ENCODE measurements at places on chromosomes 3 and 15.

DNA sequence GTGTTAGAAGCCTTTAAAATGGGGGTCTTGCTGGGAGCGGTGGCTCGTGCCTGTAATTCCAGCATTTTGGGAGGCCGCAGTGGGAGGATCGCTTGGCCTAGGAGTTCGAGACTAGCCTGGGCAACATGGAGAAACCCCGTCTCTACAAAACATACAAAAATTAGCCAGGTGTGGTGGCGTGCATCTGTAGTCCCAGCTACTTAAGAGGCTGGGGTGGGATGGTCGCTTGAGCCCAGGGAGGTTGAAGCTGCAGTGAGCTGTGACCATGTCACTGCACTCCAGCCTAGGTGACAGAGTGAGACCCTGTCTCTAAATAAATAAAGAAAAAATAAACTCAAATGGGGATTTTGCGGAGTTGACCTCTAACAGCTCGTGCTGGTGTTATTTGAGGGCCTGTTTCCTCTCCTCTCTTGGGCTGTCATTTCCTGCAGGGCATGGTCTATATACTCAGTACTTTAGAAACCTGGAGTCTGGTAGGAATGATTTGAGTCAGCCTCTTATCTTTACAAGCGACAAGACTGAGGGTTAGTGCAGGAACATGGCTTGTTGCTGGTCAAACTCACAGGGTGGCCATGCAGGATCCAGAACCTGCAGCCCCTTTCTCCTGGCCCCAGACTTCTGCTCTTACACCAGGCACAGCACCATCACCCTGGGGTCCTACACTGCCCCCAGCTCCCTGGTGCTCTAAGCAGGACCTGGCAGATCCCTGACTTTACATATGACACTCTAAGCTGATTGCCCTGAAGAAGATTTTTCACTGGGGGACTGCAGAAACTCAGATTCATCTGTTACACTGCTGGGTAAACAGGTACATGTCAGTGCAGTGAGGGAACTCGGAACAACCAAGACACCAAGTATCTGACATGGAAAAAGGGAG, 15.1 kb downstream of the EHD4 start:
- no peak for DNase-seq

- DNase-seq = no peak
Observed at GRCh38 chr3:68072062-68072461, 417.6 kb upstream of the SUCLG2 start.

- no peak for DNase-seq
Observed at GRCh38 chr3:130901463-130902204, 7.8 kb downstream of the ATP2C1 start.

- no peak for DNase-seq
Observed at GRCh38 chr3:135771760-135772159, 193.8 kb upstream of the PPP2R3A start.

DNA sequence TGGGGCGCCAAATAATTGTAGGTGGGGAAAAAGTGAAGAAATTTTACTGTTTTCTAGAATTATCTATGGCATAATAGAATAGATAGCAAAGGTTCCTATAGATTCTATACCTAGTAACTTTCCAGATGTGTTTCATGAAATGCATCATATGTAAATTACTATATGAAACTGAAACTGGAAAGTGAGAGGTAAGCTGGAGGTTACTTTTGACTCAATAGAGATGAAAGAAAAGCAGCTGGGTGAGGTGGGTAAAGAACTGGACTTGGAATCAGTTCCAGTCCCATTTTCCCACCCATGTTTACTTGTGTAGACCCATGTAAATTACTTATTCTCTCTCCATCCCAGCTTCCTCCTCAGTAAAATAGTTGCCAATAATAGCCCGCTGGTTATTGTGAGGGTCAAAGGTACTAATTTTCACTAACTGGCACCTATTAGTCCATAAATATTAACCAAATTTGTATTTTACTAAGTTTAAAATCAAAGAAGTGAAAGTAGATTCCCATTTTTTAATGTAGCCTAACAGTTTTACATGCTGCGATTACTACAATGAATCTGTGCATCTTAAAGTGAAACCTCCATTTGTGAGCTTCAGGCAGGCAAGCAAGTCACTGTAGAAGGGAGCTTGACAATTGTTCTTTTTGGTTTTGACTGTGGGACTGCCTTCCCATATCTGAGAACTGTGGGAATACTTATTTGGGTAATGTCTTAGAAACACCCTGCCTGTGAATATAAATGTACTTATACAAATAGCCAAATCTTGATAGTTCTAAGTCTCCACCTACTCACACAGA, 312.1 kb downstream of the SLC9A9 start:
- no peak for DNase-seq

DNA sequence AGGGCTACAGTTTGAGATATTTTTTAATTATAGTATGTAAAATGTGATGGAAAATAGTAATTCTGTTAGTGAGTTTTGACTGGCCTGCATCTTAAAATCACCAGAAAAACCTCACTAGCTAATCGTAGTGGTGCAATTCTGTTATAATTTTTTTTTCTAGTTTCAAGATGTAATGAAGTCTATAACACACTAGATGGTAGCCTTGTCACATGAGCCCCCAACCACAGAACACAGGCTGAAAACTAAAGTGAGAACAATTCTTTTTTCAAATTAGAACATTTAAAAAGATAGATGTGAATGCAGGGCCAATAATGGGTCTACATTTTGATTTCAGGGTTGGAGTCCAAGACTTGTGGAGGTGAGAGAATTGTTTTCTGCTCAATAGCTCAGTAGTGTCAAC, 83.3 kb upstream of the KCNH8 start:
- peak; percentile 24 for DNase-seq

DNA sequence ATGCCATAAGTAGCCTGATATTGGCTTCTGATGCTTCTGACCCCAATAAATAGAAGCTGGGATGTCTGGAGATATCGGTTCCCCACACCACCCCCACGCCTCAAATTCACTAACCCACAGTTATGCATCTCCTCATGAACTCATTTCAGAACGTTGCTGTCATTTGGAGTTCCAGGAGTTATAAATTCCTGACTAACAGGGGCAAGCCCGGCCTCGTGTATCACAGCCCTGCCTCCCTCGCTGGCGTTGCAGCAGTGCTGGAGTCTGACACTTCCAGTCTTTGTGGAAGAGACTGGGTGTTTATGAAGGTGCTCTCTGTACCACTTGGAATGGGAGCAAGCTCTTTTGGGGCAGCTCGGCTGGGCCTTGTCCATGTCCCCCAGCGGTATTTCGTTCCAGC, 101.0 kb downstream of the ANP32A start:
- peak; percentile 30 for DNase-seq

DNA sequence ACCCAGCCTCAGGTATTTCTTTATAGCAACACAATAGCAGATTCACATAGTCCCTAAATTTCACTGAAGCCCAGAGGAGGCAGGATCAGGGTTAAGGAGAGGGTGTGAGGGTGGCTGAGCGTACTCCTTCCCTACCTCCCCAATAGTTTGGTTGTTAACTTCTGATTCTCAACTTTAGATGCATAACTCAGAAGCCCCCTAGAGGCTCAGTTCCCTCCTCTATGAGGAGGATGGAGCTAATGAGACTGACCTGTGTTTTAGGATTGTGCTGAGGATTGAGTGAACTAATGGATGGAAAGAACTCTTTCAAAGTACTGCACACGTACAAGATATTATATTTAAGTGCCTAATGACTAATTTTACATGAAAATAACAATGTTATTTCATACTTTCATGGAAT, 249.3 kb upstream of the SOX14 start:
- DNase-seq = no peak

- DNase-seq = peak; percentile 47
Observed at GRCh38 chr3:179450261-179450701, 989 bp downstream of the GNB4 start.

DNA sequence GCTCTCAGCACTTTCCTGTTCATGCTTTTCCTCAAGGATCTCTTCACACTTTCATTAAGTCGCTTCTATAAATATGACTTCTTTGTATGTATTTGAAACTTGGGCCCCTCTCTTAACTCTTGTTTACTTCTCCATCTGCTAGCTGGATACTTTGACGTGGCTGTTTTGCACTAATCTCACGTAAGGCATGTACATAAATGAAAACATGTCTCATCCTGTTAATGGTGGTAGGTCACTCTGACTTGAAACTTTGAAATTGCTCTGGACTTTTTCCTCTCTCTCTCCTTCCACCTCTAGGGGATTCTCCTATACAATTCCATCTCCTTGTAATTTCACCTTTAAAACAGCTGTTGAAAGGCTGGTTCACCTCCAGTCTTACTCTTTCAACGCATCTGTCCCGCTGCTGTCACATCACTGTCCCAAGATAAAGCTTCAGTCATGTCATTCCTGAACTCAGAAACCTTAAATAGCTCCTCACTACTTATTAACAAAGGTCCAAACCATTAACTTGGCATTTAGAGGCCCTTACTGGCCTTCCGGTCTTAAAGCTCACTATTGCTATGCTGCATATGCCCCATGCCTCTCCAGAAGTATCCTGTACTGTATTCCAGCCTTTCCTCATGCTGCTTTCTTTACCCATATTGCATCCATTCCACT, 1.2 kb downstream of the BLOC1S6 start:
- peak; percentile 14 for DNase-seq

- DNase-seq = peak; percentile 87
Observed at GRCh38 chr3:132721479-132722164, 587 bp downstream of the NPHP3 start.

DNA sequence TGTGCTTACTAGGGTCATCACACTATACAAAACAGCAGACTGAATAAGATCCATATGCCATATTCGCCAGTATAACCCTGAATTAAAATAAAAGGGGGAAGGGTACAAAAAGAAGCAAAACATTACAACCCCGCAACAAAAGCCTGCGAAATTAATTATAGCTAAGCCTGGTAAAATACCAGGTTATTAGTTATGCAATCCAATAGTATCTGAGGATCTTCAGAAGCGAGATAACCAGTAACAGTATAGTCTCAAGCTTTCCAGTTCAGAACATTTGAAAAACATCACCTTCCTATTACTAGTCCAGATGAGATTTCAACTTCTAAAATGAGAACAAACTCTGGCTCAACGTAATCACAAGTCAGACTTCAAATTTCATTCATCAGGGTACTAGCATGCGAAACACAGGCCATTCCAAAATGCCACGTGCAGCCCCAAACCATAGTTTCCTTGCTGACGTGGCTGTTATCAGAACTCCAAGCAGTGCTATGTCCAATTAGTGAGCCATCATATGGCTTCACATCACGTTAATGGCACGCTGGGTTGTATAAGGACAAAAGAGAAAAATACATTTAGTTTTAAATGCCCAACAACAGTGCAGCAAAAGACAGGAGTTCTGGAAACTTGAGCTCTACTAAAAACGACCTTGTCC, 1.1 kb downstream of the SSR3 start:
- DNase-seq = peak; percentile 75

GRCh38 chr15:90774731-90775514, 57.8 kb downstream of the BLM start:
- DNase-seq = peak; percentile 69

GRCh38 chr15:100544338-100544841, 15.6 kb upstream of the CERS3 start:
- no peak for DNase-seq

- DNase-seq = peak; percentile 20
Observed at GRCh38 chr3:151724576-151725562, 8.9 kb upstream of the AADACL2 start.

DNA sequence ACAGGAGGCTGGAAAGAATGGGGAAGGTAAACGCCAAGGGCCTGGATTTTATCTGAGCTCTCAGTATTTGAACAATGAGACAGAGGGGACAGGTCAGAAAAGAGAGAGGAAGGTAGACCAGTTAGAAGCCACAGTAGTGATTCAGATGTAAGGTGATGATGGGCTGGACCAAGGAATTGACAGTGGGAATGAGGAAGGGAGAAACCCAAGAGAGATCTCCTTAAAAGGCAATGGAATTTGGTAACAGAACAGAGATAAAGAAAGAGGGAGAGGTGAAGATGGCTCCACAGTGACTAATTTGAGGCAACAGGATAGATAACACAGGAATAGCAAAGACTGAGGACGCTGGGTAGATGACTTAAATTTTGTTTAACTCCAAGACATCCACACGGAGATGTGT, 11.4 kb upstream of the HEG1 start:
- DNase-seq = no peak

- peak; percentile 32 for DNase-seq
Observed at GRCh38 chr3:59450946-59451763, 401.3 kb upstream of the CFAP20DC start.

DNA sequence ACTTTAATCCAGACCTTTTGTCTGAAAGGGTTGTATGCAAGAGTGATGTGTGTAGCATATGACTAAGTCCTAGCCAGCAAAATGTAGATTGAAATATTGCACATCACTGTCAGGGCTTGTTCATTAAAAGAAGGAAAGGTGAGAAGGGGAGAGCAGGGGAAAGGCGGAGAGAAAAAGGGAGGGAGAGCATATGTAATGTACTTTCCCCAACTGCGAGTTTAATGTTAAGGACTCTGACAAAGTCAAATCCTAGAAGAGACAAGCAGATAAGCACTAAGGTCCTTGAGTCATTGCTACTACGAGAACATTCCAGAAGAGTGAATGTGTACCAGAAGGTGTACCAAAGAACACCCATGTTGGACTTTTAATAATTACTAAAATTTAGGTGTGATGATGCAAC, 1336.7 kb downstream of the NSUN3 start:
- DNase-seq = no peak

GRCh38 chr3:51375571-51375970, 9.5 kb upstream of the MANF start:
- DNase-seq = no peak

DNA sequence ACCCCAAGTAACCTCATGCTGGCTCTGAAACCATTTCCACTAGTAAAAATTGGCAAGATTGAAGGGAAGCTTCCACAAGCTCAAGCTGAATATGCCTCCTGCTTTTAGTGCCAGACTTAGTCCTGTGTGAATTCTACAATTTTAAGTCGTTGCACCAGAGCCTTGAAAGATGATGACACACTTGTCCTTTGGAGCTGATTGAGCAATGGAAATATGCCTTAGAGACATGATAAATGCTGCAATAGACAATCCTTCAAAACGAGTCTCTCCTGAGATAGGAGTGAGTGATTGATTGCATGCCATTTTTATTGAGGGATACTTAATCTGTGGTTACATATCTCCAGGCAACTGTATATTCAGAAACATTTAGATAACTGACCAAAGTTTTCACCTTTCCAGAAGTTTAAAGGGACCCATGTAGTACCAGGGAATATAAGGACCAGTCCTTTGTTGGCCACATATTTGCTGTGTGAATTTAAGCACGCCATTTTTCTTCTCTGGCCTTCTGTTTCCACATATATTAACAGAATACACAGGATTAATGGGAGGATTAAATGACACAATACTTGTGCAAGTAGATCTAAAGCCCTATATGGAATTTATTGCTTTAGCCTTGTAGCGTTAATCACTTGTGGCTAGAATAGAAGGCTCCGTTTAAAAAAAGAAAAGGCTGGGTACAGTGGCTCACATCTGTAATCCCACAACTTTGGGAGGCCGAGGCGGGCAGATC, 65.1 kb downstream of the PPARG start:
- no peak for DNase-seq

Measured in astrocyte of the hippocampus (primary cell).